ENCODE measurements at places on chromosomes 13 and 19.
A peak's percentile ranks its signal among the peaks of the same experiment; 100 is the strongest.

DNA sequence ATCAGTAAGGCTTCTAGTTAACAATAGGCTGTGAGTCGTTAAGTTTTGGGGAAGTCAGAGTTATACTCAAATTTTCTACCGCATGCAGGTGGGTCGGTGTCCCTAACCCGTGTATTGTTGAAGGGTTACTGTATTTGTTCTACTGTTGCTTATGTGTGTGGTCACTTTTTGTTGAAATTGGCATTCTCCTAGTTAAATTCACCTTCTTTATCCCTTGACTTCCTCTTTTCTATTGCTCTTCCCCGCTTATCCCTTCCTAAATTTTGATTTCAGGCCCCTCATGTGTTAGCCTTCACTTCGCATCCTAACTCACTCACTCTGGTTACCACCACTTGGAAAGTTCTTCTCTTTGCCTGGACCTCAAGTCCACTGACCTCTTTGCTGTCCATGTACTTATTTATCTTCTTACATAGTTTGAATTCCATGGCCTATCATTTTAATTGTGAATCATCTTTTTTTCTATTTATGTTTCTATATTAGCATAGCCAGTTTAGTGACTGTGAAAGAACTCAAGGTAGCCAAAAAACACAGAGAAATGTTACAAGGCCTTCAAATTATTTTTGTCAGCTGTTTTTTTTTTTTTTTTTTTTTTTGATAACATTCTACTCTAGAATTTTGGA, 52.9 kb downstream of the NDFIP2 start:
- DNase-seq = no peak

- no peak for DNase-seq
Observed at GRCh38 chr19:23528376-23528775, 133.1 kb upstream of the ZNF91 start.

GRCh38 chr13:59364641-59365085, 799.1 kb downstream of the DIAPH3 start:
- DNase-seq = no peak

- no peak for DNase-seq
Observed at GRCh38 chr19:28426730-28427225, 786.2 kb downstream of the UQCRFS1 start.

DNA sequence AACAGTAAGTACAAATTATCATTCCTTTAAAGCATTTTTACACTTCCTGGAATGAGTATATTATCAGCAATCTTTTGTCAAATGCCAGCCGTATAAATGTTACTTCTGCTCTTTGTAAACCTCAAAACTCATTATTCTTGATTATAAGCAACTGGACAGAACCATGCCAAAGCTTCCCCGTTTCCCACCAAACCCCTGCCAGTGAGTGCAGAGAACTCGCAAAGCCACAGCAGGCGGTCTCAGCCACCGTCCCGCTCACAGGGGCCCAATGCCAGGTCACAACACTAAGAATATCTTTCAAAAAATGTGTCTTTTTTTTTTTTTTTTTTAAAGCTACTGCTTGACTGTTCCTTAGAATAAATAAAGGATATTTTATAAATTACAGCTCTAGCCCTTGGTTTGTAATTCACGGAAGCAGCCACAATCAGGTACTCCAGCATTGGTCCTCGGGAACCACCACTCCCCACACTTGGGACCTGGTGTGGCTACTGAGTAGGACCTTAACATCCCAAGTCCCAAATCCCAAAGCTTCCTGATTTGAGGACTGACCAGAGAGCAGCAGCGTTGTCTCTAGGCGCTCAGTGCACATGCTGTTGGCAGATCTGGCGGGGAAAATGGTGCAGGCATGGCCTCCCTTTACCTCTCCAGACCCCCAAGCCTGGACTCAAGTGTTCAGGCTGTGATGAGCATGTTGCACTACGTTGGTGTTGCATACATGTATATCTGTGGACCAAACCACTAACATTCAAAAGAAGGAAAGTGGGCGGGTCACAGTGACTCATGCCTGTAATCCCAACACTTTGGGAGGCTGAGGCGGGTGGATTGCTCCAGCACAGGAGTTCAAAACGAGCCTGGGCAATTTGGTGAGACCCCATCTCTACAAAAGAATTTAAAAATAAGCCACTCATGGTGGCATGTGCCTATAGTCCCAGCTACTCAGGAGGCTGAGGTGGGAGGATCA, 19.0 kb downstream of the KCTD15 start:
- peak; percentile 45 for DNase-seq

DNA sequence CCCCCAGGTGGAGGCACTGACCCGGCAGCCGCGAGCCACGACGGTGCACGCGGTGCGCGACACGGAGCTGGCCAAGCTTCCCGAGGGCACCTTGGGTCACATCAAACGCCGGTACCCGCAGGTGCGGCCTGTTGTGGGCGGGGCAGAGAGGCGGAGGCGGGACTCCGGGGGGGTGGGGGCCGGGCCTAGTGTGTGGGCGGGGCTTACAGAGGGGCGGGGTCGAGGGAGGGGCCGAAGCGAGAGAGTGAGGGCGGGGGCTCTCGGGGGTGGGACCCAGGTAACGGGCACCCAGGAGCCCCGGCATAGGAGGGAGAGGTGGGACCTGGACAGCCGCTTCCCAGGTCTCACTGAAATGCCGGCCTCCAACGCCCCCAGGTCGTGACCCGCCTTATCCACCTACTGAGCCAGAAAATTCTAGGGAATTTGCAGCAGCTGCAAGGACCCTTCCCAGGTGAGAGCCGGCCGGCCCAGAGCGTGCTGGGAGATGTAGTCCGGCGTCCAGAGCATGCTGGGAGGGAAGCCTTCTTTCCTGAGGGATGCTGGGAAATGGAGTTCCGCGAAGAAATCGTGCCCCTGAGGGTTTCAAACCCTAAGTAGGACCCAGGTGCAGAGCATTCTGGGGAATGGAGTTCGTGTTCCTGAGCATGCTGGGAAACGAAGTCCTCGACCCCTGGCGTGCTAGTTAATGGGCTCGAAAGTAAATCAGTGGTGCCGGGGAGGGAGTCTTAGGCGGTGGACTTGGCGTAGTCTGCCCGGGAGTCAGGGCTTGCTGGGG, 15.7 kb downstream of the PNPLA6 start:
- DNase-seq = peak; percentile 81

DNA sequence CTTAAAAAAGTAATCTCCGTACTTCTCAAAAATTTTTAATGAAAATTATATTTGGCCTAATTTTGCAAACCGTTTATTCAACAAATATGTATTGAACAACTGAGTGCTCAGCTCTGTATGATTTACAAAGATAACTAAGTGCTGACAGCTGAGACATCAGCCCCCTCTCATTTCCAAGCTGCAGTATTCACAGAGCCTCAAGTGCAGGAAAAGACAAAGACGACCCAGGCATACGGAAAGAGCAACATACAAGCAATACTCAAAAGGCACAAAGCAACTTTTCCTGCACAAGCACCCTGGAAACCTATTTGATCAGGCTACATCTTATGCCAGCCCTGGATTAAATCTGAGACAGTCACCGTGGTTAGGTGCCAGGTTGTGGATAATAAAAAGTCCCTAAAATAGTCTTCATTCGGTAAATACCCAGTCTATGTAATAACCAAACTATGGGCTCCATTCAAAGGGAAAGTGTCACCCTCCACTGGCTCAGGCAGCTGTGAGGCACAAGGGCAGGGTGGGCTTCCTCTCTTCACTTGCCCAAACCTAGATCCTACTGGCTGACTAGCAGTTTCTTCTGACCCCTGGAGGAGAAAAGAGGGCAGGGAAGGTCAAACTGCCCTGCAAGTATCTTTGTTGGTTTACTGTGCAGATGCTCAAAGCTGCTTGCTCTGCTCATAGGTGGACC, 65.5 kb downstream of the TBC1D4 start:
- DNase-seq = peak; percentile 32

Data from hematopoietic multipotent progenitor cell treated with erythropoietin and hydrocortisone succinate and interleukin-3 and kit ligand, for 4 days (in vitro differentiated cells).